ENCODE measurements at places on chromosomes 6 and 20.

- no peak for DNase-seq
These were observed 227.7 kb downstream of the SLC35F1 start for GRCh38 chr6:118134736-118135135.

DNA sequence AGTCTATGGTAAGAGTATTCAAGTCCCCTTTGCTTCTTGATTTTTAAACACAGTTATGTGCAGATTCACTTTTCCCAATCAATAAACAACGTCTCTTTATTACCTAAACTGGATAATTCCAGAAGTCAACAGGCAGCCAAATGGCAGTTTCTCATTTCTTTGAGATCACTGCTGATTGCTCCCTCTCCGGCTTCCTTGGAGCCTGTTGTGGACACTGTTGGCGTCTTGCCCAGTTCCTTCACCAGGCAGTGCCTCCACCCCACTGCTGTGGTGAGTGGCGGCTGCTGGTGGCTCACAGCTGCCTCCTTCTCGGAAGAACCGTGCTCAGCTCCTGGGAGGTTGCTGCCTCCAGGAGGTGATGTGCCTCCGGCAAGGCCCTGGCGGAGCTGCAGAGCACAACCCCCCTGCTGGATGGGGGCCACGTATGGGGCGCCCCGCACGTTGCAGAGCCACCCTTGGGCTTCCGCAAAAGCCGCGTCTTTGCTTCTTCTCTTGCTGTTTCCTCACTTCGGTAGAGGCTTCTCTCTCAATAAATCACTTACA, 105.1 kb upstream of the CNKSR3 start:
- no peak for DNase-seq

DNA sequence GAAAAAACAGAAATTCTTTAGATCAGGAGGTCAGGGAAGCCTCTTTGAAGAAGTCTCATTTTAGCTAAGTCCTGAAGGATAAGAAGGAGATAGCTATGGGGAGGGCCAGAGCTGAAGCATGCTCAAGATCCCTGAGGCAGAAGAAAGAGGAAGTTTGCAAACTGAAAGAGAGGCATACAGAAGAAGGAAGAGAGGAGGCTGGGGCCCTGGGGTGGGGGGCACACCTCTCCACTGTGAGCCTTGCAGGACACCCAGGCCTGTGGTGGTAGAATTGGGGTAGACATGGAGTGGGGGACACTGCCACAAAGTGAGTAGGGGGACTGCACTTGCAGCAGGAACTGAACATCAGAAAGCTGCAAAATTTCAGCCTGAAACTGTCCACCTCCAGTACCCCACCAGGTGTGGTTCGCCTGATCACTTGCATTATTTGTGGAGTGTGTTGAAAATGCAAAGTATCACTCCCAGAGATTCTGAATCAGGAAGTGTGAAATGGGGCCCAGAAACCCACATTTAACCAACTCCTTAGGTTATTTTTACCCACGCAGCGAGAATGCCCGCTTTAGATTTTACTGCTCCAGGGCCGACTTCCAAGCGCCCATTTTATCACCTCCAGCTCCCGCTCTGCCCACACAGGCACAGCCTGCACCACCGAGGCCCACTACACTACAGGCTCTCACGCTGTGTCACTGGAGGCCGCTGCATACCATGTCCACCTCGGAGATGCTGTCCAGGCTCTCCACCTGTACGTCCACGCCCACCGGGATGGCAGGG, 44.0 kb downstream of the GABRR2 start:
- DNase-seq = no peak

DNA sequence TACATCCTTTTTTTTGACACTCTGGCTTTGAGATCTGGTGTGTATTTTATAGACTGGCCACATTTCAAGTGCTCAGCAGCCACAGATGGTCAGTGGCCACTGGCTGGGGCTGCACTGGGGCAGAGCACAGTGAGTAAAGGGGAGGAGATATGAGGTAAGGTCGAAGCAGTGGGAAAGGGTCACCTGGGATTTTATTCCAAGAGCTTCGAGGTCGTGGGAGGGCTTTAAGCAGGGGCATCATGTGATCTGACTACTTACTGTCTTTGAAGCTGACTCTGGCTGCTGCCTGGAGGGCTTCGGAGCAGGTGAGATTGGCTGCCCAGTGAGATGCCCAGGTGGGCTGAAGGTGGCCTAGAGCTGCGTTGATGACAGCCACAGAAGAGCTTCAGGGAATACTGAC, 6.7 kb downstream of the C20orf203 start:
- no peak for DNase-seq

DNA sequence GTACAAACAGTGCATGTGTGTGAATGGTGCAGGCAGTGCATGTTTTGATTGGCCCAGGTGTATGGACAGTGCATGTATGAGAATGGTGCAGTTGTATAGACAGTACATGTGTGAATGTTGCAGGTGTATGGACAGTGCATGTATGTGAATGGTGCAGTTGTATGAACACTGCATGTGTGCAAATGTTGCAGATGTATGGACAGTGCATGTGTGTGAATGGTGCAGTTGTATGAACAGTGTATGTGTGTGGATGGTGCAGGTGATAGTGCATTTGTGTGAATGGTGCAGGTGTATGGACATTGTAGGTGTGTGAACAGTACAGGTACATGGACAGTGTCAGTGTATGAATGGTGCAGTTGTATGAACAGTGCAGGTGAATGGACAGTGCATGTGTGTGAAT, 4.0 kb upstream of the KLHL31 start:
- DNase-seq = no peak

DNA sequence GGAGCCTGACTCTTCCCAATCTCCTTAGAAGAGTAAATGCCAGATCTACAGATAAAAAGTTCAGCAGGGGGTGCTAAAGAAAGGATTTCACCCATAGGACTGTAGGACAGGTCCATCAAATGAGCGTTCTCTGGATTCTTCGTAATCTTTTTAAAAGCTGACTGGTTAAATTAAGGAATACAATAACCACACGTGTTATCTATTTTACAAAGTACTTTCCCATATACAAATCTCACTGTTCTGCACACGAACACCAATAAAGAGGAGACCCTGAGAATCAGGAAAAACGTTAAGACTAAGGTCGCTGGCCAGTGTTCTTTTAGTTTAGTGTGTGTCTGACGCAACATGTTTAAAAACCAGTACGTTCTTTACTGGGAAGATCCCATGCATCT, 542 bp downstream of the TUBE1 start:
- DNase-seq = no peak

DNA sequence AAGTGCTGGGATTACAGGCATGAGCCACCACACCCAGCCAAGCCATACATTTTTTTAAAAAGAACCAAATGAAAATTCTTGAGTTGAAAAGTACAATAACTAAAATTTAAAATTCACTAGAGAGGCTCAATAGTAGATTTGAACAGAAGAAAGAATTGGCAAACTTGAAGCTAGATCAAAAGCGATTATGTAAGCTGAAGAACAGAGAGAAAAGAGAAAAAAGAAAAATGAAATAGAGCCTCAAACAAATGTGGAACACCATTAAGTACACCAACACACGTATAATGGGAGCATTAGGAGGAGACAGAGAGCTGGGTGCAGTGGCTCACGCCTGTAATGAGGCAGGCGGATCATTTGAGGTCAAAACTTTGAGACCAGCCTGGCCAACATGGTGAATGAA, 31.0 kb downstream of the ERGIC3 start:
- DNase-seq = no peak

Data from stimulated activated CD4-positive, alpha-beta T cell treated with anti-CD3 and anti-CD28 coated beads, TNF-alpha, amount 100 ng/mL, for 24 hours (primary cell).